ENCODE measurements at places on chromosomes 5 and 9.

- DNase-seq, result no peak
Observed at GRCh38 chr9:89815061-89815902, 210.5 kb downstream of the GADD45G start.

GRCh38 chr9:104256696-104257062, 162.6 kb downstream of the SMC2 start:
- DNase-seq, result no peak

GRCh38 chr5:140796718-140797095, 2.1 kb downstream of the PCDHA2 start:
- DNase-seq, result no peak

DNA sequence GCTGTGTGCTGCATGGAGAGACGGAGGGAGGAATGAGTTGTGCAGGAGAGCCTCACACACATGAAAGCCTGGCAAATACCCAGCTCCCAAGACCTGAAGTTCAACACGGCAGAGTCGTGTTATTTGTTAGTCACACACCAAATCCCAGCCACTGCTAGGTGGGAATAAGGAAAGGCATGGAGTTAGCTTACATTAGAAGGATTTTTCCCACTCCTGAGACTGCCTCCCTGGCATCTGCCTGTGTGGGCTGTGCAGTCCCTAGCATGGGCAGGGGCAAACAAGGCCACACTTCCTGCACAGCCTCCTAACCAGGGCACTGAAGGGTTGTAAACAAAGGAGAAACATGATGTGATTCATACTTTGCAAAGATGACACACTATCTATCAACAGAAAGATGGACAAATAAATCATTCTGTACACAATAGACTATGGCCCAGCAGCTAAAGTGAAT, 306.8 kb downstream of the SPOCK1 start:
- DNase-seq, result no peak

DNA sequence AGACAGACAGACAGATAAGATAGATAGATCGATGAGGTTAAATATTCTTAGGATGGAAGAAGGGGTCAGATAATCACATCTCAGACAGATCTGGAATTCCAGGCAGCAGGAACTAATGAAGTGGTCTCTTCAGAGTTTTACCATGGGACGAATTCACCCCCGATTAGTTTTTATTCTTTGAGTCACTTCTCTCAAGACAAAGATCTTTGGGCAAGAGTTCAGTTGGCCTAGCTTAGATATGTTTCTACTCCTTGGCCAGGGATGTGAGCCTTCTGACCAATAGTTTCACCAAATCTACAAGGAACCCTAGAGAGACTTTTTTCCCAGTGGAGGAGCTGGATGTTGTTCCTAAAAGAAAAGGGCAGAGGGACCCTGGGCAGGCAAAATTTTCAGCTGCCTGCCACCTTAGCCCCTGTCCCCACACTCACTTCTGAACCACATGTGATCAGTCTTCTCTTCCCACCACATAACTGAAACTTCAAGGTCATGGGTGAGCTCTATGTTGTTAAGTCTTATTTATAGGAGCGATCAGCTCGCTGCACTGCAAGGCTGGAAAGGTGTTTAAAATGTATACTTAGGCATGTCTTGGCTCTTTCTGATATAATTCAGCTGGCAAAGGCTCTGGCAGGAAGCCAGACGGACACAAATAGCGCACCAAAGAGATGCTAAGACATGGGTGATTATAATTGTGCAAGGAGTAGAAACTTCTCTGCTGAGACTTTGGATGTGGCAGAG, 132.9 kb downstream of the PALM2AKAP2 start:
- DNase-seq, result no peak

DNA sequence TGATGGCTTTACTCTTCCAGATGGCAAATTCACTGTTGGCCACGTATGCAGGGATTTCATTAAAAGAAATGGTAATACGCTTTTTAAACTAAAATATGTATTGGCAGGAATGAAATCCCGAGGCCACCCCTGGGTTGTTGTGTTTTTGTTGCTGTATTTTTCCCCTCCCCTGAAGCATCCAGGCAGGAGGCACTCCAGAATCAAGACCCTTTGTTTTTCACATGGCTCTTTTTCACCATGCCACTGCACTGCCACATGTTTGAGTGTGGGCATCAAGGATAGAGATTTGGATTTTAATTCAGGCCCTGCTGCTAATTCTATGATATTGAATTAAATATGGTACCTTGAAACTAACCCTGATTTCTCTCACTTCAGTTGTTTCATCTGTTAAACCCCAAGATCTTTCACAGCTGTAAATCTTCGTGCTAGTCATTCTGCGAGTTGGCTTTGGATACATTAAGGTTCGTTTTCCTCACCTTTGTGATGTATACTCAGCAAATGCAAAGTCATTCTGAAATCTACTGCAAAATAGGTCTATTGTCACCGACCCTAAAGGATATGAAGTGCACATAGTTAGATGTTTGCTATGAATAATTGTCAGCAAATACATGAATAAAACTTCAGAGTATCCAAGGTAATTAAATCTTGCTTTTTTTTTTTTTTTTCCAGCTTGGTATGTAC, 533.4 kb downstream of the PTPRD start:
- no peak for DNase-seq

- DNase-seq, result no peak
Observed at GRCh38 chr5:103450333-103451061, 112.1 kb downstream of the NUDT12 start.

DNA sequence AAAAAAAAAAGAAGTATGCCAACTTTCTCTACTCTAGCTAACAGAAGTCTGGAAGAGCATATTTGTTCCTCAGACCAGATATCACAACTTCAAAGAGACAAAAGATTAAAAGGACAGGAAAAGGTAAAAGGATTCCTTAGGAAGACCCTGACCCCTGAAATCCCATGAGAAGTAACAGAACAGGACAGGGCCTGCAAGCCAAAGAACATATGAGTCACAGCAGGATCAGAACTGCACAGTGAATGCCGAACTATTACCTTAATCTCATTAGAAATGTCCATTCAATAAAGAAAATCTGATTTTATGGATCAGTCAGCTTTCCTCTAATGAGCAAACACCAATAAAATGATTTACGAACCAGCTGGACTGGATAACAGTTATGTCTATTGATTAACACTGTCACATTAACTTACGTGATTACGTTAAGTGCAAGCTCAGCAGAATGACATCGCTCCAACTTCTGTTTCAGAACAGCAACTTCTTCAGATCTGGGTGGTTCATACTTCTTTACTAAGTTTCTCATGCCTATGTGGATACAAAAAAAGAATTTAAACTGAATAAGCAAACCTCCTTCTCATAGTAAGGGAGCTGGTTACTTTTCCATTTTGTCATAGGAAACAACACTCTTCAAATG, 13.6 kb downstream of the CCNH start:
- no peak for DNase-seq

DNA sequence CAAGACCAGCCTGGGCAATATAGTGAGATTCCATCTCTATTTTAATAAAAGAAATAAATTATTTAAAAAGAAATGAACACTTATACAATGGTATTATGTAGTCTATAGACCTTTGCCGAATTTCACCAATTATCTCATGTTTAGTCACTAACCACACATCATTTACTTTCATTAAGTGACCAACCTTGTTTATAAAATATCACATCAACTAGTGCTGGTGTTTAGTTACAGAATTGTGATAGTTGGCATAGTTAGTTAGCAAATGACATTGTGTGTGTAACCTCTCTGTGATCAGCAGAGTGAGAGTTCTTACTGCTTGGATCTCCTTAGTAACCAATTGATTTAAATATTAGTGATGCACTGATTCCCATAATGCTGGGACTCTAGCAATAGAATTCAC, 71.8 kb downstream of the PRR16 start:
- DNase-seq, result no peak

DNA sequence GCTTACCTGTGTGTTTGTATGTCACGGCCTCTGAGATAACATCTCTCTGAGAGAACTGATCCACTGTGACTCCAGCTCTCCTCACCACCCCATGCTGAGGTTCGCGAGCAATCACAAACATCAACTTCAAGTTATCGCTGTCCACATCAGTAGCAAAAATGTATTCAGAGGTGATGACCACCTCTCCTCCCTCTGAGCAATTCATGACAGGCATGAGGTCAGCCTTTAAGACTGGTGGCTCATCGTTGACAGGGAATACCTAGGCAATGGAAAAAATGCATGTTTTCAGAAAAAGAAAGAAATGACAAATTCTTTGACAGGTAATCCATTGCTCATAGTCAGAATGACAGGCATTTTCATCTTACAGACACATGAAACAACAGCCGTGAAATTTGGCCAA, 90.3 kb upstream of the CER1 start:
- no peak for DNase-seq

All from neural crest cell (in vitro differentiated cells).